ENCODE measurements at places on chromosomes 2 and 18. TPM values are rescaled to one million over a fixed set of nuclear protein-coding genes. Genes with fewer than 3 reads are reported as not detected.

GRCh38 chr2:230457073-230457768, 41.2 kb downstream of the SP100 start:
- DNase-seq, result no peak

The DNER gene
- not detected for total RNA-seq

DNA sequence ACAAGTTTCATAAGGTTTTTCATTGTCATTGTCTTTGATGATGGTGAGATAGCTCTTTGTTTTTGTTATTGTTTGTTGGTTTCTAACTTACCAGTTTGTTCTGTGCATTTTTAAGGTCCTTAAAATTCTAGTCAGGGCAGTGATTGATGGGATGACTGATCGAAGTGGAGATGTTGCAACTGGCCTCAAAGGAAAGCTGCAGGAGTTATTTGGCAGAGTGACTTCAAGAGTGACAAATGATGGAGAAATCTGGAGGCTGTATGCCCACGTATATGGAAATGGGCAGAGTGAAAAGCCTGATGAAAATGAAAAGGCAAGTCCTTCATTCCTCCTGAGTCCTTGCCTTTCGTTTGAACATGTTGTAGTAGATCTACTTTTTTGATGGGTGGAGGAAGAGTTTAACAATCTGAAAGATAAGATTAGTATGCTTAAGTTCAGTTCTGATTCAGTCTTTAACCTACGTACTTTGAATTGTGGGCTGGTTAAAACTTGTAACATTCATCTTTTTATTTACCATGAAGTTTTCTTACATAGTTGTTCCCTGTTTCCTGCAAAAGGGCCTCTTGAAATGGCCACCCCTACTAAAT, 135.8 kb upstream of the LTBP1 start:
- no peak for DNase-seq

The COBLL1 gene
- 44.3 TPM for total RNA-seq

DNA sequence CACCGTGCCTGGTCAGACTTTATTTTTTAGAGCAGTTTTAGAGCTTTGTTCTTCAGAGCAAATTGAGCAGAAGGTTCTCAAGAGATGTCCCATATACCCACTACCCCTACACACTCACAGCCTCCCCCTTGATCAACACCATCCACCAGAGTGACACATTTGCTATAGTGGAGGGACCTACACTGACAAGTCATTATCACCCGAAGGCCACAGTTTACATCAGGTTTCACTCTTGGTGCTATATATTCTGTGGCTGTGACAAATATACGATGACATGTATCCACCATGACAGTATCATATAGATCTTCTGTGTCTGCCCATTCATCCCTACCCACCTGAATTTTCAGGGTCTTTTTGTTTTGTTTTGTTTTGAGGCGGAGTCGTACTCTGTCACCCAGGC, 15.4 kb upstream of the ATP6V1C2 start:
- no peak for DNase-seq

- peak; percentile 74 for DNase-seq
These were observed 848 bp downstream of the TMSB10 start for GRCh38 chr2:84906108-84906899.

- no peak for DNase-seq
These were observed 4.7 kb upstream of the RAB11FIP5 start for GRCh38 chr2:73117441-73117840.

Measured in right lobe of liver (tissue), 6 donors.